Uterus (tissue), 4 donors: ENCODE measurements at places on chromosomes 12 and 14. TPM values are rescaled to one million over a fixed set of nuclear protein-coding genes. Genes with fewer than 3 reads are reported as not detected.
A peak's percentile ranks its signal among the peaks of the same experiment; 100 is the strongest.

BICD1 gene
- 41.3 TPM for total RNA-seq

ART4 gene
- total RNA-seq, result 0.83 TPM

DNA sequence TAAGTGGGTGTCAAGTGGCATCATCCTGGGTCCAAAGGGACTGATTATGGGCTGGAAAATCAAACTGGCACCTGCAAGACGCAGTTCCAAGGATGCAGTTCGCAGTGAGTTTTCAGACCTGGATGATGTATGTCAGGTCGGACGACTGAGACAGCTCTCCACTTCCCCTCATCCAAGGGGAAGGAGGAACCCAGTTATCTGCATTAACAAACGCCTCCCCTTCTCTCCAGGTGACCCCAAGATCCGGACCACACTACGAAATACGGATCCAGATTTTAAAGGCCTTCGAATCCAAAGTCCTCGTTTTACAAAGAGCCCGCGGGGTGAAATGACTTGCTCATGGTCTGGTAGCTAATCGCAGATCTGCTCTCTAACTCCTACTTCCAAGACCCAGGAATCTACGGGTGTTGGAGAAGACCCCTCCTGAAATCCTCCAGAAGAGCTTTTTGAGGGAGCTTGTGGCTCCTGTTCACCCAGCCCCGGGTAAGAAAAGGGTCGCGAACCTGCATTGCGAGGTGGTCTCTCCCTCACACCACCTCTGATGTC is 460 bp upstream of the SYNE2 start:
- no peaks in the 10 kb centered on the region for H3K36me3 ChIP-seq
- no peaks in the 10 kb centered on the region for H3K4me1 ChIP-seq
- peak overlapping the region; percentile 97 for H3K27ac ChIP-seq
- H3K27me3 ChIP-seq, result no peaks in the 10 kb centered on the region
- DNase-seq, result no peak

- no peak overlapping the region for H3K4me3 ChIP-seq
- no peaks in the 10 kb centered on the region for H3K4me1 ChIP-seq
- no peaks in the 10 kb centered on the region for H3K27me3 ChIP-seq
- no peaks in the 10 kb centered on the region for H3K36me3 ChIP-seq
These were observed 120.9 kb downstream of the SLC38A6 start for GRCh38 chr14:61101803-61102548.

CCDC184 gene
- total RNA-seq, result not detected

DNA sequence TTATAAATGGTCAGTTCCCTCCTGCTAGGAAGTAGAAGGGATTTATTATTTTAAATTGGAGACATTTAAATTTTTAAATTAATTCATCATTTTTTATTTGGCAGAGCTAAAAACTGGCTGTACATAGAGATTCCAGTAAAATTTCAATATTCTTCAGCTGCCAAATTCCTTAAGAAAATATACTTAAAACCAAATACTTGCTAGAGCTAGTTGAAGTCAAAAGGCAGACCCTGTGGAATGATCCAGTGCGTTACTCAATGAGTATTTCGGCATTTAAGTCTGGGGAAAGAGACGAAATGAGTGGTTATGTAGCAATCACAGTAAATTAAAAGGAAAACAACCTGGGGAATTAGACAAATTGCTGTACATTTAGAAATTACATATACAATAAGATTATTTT is 1104.7 kb downstream of the SLC6A15 start:
- H3K4me3 ChIP-seq, result no peak overlapping the region
- no peaks in the 10 kb centered on the region for H3K36me3 ChIP-seq
- H3K27me3 ChIP-seq, result no peaks in the 10 kb centered on the region
- no peaks in the 10 kb centered on the region for H3K4me1 ChIP-seq
- no peak overlapping the region for H3K27ac ChIP-seq

GRCh38 chr14:72965249-72965648 is 39.0 kb downstream of the DCAF4 start:
- no peaks in the 10 kb centered on the region for H3K36me3 ChIP-seq
- H3K4me3 ChIP-seq, result no peak overlapping the region
- H3K4me1 ChIP-seq, result no peaks in the 10 kb centered on the region
- no peaks in the 10 kb centered on the region for H3K27me3 ChIP-seq

DNA sequence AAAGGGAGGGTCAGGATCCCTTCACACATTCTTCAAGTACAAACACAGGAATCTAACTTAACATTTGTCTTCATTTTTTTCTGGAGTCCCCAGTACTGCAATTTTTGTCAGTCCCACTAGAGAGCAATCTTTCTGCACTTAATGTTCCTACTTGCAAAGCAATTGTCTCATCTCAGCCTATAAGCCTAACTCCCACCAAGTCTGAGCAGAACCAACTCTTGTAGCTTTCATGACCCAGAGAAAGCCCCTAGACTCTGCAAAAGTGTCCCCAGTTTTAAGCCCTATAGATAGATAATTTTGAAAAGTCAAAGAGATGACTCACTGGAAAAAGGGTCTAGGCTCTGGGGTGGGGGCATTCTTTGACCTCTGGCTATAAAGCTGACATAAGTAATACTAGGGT is 1.8 kb upstream of the ZBTB39 start:
- peak overlapping the region; percentile 11 for H3K27ac ChIP-seq
- no peaks in the 10 kb centered on the region for H3K4me1 ChIP-seq
- no peaks in the 10 kb centered on the region for H3K27me3 ChIP-seq
- no peaks in the 10 kb centered on the region for H3K36me3 ChIP-seq
- DNase-seq, result no peak
- H3K4me3 ChIP-seq, result no peak overlapping the region

DNA sequence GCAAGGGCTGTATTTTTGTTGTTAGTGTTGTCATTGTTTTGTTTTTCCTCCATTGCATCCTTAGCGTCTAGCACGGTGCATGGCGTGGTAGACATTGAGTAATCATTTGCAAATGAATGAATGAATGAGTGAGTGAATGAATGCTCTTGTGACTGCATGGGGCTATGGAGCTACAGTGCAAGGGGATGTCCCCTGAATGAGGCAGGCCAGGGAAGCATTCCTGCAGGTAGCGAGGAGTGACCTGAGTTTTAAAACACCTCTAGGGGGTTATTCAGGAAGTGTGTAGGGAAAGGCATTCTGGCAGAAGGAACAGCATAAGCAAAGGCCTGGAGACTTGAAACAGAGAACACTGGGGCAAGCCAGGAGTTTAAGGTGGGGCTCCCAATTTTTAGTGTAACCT is 16.9 kb downstream of the MYL2 start:
- no peaks in the 10 kb centered on the region for H3K27me3 ChIP-seq
- no peak overlapping the region for H3K4me3 ChIP-seq
- H3K27ac ChIP-seq, result no peak overlapping the region
- DNase-seq, result no peak

GRCh38 chr12:92370828-92371227 is 225.2 kb upstream of the BTG1 start:
- no peak for DNase-seq
- no peaks in the 10 kb centered on the region for H3K4me1 ChIP-seq
- no peaks in the 10 kb centered on the region for H3K36me3 ChIP-seq
- H3K27me3 ChIP-seq, result no peaks in the 10 kb centered on the region

- DNase-seq, result no peak
- no peak overlapping the region for H3K27ac ChIP-seq
- H3K4me1 ChIP-seq, result no peaks in the 10 kb centered on the region
- H3K27me3 ChIP-seq, result no peaks in the 10 kb centered on the region
- no peaks in the 10 kb centered on the region for H3K36me3 ChIP-seq
These were observed 163.7 kb upstream of the FLRT2 start for GRCh38 chr14:85366226-85366625.

KRT6C gene
- total RNA-seq, result not detected

GRCh38 chr14:94051779-94052178 is 25.6 kb downstream of the OTUB2 start:
- H3K36me3 ChIP-seq, result no peaks in the 10 kb centered on the region
- no peak overlapping the region for H3K4me3 ChIP-seq
- no peak for DNase-seq
- H3K4me1 ChIP-seq, result no peaks in the 10 kb centered on the region

- H3K27ac ChIP-seq, result no peak overlapping the region
- DNase-seq, result no peak
- no peak overlapping the region for H3K4me3 ChIP-seq
- no peaks in the 10 kb centered on the region for H3K4me1 ChIP-seq
These were observed 10.0 kb downstream of the SLC6A13 start for GRCh38 chr12:252636-253035.

SMIM41 gene
- total RNA-seq, result not detected

DNA sequence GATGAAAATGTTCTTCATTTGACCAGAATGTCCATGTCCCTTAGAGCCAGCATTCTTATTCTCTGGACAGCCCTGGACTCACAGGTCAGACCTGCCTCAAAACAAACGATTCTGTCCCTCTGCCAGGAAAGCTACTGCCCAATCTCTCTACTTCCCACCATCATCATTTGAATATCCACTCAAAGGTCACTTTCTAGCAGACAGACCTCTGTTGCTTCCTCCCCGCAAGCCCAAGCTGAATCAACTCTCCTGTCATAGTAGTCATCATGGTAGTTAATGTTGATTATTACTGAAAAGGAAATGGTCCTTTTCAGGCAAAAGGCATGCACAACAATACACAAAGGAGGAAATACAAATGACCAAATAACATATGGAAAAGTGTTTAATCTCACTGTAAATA is 39.6 kb upstream of the CPM start:
- no peaks in the 10 kb centered on the region for H3K36me3 ChIP-seq
- no peak overlapping the region for H3K27ac ChIP-seq
- no peak overlapping the region for H3K4me3 ChIP-seq
- H3K27me3 ChIP-seq, result no peaks in the 10 kb centered on the region

DNA sequence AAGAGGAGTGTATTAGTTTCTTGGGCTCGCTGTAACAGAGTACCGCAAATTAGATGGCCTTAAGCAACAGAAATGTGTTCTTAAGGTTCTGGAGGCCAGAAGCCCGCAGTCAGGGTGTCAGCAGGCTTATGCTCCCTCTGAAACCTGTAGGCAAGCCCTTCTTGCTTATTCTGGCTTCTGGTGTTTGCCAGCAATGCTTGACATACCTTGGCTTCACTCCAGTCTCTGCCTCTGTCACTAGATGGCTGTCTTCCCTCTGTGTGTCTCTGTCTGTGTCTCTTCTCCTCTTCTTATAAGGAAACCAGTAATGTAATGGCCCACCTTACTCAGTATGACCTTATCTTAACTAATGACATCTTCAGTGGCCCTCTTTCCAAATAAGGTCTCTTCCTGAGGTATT is 85.1 kb downstream of the DERA start:
- H3K4me1 ChIP-seq, result no peaks in the 10 kb centered on the region
- no peaks in the 10 kb centered on the region for H3K27me3 ChIP-seq
- no peaks in the 10 kb centered on the region for H3K36me3 ChIP-seq
- no peak for DNase-seq
- H3K4me3 ChIP-seq, result no peak overlapping the region

COX8C gene
- not detected for total RNA-seq

DNA sequence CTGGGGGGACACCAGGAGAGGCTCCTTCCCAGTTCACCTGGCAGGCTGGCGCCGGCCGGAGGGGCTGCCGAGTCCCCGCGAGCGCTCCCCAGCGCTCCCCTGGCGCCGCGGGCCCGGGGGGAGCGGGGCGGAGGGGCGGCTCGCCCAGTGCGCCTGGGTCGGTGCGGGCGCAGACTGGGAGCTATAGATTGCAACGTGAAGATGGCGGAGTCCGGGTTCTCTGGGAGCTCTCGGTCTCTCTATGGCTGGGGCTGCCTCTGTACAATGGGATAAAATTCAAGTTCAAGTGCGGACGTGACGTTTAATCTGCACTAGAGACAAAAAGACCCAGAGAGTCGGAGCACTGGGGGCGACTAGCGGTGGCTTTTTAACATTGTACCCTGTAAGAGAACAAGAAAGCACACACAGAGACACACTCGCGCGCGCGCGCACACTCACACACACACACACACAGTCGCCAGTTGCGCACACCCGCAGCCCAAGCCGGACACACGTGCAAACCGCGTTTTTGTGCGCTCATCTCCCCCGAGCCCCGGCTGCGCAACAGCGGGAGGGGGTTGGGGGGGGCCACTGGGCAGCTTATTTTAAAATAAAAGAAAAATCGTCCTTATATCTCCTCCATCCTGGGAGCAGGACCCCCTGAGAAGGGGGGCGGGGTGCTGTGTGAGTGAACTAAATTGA is at the start of gene BCL11B:
Gene BCL11B (minus strand): TSS at position 247 of the 681 bp plus-strand sequence. CDS start 979 bp downstream, outside the sequence.
- H3K36me3 ChIP-seq, result no peaks in the 10 kb centered on the region
- H3K27me3 ChIP-seq, result peaks cover 19% of the 10 kb centered on the region
- peaks cover 36% of the 10 kb centered on the region for H3K4me1 ChIP-seq

GRCh38 chr12:131862994-131863710 is 31.3 kb upstream of the ULK1 start:
- no peaks in the 10 kb centered on the region for H3K36me3 ChIP-seq
- H3K4me1 ChIP-seq, result no peaks in the 10 kb centered on the region
- no peak overlapping the region for H3K4me3 ChIP-seq

DNA sequence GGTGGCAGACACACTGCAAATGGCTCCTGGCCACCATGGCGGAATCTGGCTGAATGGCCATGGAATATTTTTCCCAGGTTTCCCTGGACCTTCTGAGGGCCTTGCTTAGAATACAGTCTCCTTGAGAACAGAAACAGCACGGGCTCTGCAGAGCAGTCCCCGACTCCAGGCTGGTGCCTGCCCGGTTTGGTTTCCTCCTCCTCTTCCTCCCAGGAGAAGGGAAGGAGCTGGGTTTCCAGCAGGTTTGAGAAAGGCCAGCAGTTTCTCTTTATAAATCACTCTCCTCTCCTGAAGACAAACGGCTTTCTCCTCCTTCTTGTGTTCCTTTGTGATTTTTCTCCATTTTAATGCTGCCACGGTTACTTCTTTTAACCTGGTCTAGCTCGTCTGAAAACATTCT is 106.8 kb upstream of the RFLNA start:
- H3K27ac ChIP-seq, result no peak overlapping the region
- no peak for DNase-seq
- H3K36me3 ChIP-seq, result no peaks in the 10 kb centered on the region
- H3K4me3 ChIP-seq, result no peak overlapping the region
- no peaks in the 10 kb centered on the region for H3K4me1 ChIP-seq
- H3K27me3 ChIP-seq, result no peaks in the 10 kb centered on the region

DNA sequence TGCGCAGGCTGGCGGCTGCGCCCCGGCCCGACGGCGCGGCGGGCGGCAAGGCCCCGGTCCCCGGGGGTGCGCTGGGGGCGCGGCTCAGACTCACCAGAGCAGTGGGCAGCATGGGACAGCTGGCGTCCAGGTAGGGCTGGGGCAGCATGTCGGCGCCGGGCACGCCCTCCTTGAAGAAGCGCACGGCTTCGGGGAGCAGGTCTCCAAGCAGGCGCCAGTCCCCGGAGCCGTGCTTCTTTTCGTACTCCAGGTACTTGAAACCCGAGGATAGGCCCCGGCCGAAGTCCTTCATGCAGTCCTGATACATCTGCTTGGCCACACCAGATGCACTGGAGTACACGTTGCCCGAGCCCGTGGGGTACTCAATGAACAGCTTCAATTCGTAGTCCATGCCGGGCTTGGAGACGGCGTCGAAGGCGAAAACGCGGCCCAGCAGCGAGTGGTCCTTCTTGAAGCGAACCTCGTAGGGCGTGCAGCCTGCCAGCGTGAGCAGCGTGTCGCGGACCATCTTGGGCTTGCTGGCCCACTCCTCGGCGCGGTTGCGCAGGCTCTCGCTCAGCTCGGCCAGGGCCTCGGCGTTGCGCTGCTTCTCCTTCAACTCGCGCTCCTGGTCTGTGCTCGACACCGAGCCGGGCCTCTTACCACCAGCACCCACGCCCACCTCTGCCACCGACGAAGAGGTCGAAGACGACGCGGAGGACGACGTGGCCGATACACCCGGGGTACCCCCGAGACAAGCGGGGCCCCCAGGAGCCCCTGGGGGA is 2.2 kb downstream of the IRF2BPL start:
- DNase-seq, result peak; percentile 39
- H3K27me3 ChIP-seq, result no peaks in the 10 kb centered on the region
- peak overlapping the region; percentile 89 for H3K4me3 ChIP-seq
- H3K36me3 ChIP-seq, result no peaks in the 10 kb centered on the region
- H3K27ac ChIP-seq, result peak overlapping the region; percentile 100

- H3K4me1 ChIP-seq, result peaks cover 4% of the 10 kb centered on the region
- H3K27ac ChIP-seq, result no peak overlapping the region
- no peak for DNase-seq
- no peaks in the 10 kb centered on the region for H3K27me3 ChIP-seq
- no peak overlapping the region for H3K4me3 ChIP-seq
- no peaks in the 10 kb centered on the region for H3K36me3 ChIP-seq
These were observed 23.6 kb upstream of the PGF start for GRCh38 chr14:74979029-74979428.
